Naive thymus-derived CD8-positive, alpha-beta T cell (primary cell): ENCODE measurements at places on chromosomes 3 and 15.

- DNase-seq = no peak
Observed at GRCh38 chr3:177449360-177450006, 252.2 kb upstream of the TBL1XR1 start.

DNA sequence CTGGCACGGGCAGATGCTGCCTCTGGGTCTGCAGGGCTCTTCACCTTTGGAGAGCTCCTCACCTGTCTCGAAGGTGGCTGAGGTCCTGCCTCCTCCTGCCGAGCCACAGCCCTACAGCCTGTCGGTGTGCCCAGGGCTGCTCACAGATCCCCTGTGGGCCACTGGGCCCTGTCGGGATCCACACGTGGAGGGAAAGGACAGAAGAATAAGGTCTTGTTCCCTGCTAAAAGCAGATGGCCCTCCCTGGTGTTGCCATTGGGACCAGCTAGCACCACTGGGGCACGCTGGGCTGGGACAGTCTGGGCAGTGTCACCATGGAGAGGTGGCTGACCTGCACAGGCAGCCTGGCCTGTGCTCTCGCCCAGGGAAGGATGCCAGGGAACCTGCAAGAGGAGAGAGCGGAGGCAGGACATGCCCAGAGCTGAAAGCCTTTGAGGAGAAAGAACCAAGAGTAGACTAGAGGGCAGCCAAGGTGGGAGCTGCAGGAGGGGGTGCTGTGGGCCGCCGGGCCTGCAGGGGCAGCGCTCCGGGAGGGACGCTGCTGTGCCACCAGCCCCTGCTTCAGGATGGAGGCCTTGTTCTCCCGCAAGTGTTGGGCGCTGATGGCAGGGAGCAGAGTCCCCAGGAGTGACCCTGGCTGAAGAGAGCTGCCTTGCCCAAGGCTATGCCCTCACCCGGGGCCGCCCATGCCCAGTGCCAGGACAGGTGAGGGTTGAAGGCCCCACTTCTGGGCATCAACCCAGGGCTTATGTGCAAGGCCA lies 210.2 kb downstream of the XXYLT1 start:
- no peak for DNase-seq

- DNase-seq = no peak
Observed at GRCh38 chr15:33068007-33068481, 126.5 kb downstream of the FMN1 start.

DNA sequence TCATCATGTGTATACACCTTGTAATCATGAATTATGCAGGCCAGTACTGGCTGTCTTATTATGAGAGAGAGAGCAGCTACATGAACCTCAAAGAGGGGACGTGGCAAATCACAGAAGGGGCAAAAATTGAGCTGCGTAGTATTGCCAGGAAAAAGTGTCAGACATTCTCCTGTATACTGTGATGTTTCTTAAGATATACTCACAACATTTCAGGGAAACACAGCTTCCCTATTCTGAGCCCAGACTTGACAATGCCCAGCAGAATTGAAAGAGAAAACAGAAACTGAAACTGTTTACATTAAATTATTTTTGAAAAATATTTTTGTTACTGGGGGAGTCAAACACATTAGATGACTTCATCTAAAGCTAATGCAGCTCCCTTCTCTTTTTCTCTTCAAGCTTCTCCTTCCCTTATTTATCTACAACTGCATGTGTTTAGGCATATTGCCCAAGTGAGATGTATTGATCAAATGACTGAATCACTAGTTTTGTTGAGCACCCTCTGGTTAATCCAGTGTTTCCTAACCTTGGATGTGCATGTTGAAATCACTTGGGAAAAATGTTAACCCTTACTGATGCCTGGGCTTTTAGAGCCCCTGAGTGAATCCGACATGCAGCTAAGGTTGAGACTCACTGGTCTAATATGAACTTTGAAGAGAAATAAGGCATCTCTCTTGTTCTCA lies 39.5 kb downstream of the CADPS start:
- no peak for DNase-seq

DNA sequence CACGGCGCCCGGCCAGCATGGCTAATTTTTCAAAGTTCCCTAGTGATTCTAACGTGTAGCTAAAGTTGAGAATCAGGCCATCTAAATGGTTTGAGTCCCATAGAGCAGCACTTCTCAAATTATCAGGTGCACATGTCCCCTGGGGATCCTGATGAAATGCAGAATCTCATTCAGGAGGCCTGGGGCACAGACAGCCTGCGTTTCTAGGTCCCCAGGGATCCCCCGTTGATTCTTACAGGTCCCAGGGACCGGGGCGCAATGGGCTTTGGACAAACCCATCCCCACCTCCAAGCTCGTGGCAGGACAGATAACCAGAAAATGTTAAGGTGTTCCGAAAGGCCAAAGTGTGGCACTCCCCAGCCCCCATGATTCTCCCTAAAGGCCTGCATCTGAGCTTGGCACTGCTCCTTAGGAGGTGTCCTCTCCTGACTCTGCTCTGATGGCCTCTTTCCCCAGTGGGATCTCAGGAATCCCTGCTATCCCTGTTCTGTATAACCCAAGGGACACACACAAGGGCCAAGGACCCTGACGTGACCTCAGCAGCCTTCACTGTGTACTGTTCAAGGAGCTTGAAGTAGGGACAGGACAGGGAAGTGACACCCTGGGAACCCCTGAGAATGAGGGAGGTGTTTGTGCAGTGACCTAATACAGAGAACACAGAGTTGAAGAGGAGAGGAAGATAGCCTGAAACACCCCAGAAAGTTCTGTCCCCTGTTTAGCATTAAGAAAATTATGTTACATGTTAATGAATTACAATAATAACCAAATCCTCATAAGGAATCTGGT lies 8.0 kb downstream of the LRRK1 start:
- no peak for DNase-seq

- no peak for DNase-seq
Observed at GRCh38 chr15:55084673-55085072, 112.1 kb downstream of the RSL24D1 start.

GRCh38 chr15:43412096-43412495 lies 41.2 kb downstream of the TUBGCP4 start:
- DNase-seq = no peak

GRCh38 chr3:138450181-138450580 lies 15.8 kb downstream of the ESYT3 start:
- DNase-seq = no peak

- no peak for DNase-seq
Observed at GRCh38 chr3:134419214-134419959, 45.1 kb upstream of the AMOTL2 start.

DNA sequence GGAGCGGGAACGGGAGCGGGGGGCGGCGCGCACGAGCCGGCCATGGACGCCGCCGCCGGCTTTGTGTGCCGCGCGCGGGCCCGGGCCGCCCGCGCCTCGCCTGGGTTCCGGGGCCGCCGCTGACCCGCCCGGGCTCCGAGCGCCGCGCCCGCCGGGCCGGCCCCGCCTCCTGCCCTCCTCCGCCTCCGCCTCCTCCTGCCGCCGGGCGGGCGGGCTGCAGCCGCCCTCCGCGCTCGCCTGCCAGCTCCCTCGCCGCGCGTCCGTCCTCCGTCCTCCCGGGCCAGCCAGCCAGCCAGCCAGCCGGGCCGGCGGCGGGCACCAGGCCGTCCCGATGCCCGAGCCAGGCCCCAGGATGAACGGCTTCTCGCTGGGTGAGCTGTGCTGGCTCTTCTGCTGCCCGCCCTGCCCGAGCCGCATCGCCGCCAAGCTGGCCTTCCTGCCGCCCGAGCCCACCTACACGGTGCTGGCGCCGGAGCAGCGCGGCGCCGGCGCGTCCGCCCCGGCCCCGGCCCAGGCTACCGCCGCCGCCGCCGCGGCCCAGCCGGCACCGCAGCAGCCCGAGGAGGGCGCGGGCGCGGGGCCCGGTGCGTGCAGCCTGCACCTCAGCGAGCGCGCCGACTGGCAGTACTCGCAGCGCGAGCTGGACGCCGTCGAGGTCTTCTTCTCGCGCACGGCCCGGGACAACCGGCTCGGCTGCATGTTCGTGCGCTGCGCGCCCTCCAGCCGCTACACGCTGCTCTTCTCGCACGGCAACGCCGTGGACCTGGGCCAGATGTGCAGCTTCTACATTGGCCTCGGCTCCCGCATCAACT lies at the start of gene ABHD17C:
Gene ABHD17C (plus strand): TSS at position 212 of the 812 bp plus-strand sequence. CDS start 120 bp downstream, at position 332.
- DNase-seq = peak; percentile 21

GRCh38 chr3:12299026-12299425 lies 10.2 kb downstream of the PPARG start:
- DNase-seq = no peak

DNA sequence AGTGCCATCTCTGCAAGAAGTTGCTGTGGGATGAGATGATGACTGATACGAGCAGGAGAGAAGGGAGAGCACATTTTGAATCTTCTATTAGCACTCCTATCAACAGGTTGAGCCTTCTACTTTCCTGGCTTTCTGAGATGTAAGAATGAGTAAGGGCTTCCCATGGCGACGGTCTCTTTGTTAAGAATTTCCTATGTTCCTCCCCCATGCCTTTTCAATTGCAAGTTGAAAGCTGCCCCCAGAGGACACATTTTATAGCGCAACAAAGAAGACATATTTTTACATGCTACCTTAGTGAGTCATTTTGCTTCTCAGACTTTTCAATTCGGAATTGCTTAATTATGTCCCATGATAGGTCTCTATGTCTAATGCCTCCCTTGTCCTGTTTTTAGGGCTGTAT lies 71.3 kb upstream of the LRTM1 start:
- no peak for DNase-seq

- DNase-seq = no peak
Observed at GRCh38 chr3:196641333-196642054, 2.0 kb downstream of the NRROS start.

DNA sequence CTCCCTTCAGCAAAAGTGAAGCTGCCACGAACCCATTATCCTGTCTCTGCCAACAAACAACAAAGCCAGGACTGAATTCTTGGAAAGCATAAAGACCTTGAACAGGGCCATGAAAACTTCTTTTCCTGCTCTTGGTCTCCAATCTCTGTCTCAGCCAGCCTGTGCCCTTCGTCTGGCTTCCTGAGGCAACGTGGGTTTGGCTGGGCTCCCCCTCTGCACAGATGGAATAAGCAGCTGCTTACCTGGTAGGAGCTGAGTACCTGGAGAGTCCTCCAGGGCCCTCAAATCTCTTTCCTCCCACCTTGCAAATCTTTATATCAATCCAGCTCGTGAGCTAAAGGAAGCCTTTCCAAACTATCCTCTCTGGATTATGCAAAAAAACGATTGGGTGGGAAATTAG lies 97.6 kb upstream of the PSMD6 start:
- no peak for DNase-seq

DNA sequence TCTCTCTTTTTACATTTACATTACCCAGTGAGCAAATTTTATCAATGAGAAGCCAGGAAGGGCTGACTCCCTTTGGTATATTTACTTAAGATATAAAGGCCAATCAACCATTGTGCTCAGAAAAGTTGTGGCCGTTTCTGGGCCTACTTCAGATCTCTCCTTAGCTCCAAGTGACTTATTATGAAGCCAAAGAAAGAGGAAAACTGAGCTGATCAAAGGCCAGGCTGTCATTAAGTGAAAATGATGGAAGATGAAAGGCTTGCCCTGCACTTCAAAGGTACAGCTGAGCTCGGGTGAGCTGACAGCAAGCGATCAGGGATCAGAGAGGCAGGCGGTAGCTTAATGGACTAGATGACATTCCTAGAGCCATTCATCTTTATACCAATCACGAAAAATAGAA lies 24.8 kb downstream of the VGLL4 start:
- no peak for DNase-seq

- no peak for DNase-seq
Observed at GRCh38 chr3:190130696-190131095, 10.0 kb upstream of the P3H2 start.

DNA sequence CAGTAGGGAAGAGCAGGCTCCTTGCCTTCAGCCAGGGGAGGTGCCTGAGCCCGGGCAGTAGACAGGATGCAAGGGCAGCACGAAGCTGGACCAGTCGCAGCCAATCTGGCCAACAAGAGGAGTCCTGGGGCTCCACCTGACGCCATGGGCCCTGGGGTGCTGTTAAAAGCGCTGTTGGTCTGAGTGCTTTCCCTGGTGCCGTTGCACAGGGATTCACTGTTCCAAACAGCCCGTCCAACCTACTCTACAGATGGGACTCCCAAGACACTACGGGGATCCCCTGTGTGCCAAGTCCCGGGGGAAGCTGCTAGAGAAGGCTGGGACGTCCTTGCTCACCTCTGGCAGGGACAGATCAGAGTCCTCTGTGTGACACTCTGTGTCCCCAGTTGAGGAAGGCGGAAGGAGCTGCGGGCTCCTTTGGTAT lies 632 bp downstream of the CTSH start:
- DNase-seq = no peak

GRCh38 chr15:64904189-64904588 lies 7.5 kb upstream of the ANKDD1A start:
- DNase-seq = no peak
